ENCODE measurements at places on chromosomes 1 and 21.

- no peak for DNase-seq
These were observed 14.8 kb downstream of the CD2 start for GRCh38 chr1:116769104-116769452.

- DNase-seq: no peak
These were observed 25.3 kb upstream of the POFUT2 start for GRCh38 chr21:45313015-45313414.

DNA sequence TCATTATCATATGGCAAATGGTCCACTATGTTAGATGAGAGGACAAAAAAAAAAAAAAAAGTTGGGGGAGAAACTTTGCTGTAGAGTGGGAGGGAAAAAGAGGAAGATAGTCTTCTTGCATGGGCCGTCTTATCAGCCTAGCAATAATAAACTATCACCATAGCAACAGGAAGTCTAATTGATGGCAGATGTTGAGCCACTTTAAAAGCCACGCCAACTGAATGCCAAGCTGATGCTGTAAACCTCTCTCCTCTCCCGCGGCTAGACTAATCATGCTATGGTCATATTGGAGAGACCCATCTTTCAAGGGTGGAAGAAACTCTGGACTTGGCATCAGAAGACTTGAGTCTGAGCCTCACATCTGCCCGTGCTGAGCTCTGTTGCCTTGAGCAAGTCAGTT lies 122.2 kb upstream of the HOOK1 start:
- DNase-seq: no peak

GRCh38 chr1:200627575-200628222 lies 7.1 kb upstream of the KIF14 start:
- DNase-seq: no peak

DNA sequence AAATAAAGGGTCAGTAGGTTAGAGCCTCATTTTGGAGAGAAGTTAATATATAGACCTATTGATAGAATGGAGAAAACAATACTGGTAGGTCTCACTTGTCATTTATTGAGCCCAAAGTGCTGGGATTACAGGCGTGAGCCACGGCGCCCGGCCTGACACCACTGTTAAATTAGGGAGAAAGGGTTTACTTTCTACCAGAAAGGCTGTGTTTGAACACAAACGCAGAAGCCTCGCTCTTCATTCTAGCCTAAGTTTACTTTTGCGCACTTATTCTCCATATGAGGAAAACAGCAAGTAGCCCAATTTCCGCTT lies 710 bp upstream of the PRPF3 start:
- no peak for DNase-seq

Measured in activated gamma-delta T cell (primary cell).